ENCODE measurements at places on chromosomes 2 and 18. TPM values are rescaled to one million over a fixed set of nuclear protein-coding genes. Genes with fewer than 3 reads are reported as not detected.

GRCh38 chr2:31032475-31032874, 105.8 kb downstream of the GALNT14 start:
- DNase-seq = no peak

Gene C1GALT1C1L
- total RNA-seq = 1.2 TPM

DNA sequence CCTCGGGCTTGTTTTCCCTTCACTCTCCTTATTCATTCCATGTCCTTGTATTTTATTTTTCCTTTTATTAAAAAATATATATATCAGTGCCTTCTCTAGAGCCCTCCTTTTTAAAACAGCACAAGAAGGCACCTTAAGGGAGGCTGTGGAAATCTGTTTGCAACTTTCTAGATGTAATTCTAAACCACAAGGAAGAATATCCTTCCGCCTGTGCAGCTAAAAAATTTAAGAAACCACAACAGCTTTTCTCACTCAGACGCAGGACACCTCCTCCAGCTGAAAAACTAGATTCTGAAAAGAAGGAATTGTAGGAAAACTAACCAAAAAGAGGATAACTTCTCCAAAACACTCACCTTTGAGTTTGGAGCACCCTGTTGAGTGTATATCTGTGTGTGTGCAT, 142.2 kb downstream of the BCL11A start:
- no peak for DNase-seq

- no peak for DNase-seq
These were observed 175.8 kb upstream of the PIEZO2 start for GRCh38 chr18:11324956-11325882.

Gene DHRS9
- total RNA-seq = not detected

GRCh38 chr2:167825664-167826063, 421.7 kb downstream of the STK39 start:
- no peak for DNase-seq
